Forelimb muscle (tissue), 1 donor: ENCODE measurements at places on chromosomes 12 and 14. TPM values are rescaled to one million over a fixed set of nuclear protein-coding genes. Genes with fewer than 3 reads are reported as not detected.

DNA sequence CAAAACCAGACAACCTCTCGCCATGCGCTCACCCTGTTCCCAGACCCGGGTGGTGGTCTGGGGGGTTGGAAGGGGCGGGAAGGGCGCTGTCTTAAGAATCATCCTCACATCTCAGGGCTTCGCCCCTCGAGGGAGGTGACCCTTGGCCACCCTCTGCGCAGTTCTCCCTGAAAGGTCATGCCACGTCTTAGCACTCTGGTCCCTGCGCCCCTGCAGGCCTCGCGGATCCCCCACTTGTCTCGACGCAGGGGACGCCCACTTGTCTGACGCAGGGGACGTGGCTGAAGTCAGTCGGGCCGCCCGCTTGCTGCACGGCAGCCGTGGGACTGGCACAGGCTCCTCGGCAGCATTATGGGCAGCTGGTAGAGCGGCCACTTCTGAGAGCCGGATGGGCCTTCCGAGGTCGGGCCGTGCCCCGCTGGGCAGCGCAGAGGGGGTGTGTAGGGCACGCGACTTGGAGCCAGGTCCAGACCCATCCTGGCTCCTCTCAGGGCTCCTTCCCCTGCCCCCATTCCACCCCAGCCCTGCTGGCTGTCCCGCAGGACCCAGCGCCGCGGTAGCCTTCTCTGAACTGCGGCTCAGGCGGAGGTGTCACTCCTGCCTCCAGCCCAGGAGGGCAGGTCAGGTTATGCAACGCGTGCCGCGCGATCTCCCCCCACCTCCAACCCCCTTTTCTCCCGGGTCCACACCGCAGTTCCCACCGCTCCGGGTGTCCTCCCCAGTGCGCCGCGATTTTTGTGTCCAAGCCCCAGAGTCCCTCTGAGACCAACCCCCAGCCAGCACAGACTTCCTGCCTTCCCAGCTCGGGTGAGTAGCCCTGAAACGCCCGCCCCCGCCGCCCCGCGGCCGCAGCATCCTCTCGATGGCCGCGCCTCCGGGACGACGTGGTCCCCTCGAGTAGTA lies 40.9 kb upstream of the CAPRIN2 start:
- no peak for DNase-seq

DNA sequence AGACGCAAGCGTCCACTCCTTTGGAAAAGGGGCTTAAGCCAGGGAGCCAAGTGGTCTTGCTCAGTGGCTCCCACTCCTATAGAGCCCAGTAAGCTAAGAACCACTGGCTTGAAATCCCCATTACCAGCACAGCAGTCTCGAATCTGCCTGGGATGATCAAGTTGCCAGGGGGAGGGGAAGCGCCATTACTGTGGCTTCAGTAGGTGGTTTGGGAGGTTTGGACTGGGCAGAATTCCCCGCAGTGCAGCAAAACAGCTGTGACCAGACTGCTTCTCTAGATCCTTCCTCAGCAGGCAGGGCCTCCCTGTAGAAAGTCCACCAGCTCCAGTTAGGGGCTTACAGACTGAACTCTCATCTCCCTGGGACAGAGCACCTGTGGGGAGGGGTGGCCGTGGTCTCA lies 115.4 kb downstream of the TMEM117 start:
- DNase-seq: no peak

- DNase-seq: no peak
Observed at GRCh38 chr12:90216020-90216552, 507.4 kb upstream of the ATP2B1 start.

DNA sequence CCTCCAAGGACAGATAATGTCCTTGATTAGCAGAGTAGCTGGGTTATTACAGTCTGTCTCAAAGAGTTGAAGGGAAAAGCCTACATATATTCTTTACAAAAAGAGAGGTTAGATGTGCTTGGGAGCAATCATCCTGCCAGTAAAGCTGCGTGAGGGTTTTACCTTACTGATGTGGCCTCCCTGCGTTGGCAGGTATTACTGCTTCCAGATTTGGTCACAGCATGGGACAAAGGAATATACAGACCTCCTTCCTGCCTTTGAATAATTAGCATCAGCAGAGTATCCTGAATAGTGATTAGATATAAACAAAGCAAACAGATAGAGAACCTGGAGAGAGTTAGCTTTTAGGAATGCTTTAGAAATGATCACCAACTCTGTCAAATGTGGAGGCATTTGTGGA lies 69.6 kb downstream of the TMTC2 start:
- DNase-seq: no peak

DNA sequence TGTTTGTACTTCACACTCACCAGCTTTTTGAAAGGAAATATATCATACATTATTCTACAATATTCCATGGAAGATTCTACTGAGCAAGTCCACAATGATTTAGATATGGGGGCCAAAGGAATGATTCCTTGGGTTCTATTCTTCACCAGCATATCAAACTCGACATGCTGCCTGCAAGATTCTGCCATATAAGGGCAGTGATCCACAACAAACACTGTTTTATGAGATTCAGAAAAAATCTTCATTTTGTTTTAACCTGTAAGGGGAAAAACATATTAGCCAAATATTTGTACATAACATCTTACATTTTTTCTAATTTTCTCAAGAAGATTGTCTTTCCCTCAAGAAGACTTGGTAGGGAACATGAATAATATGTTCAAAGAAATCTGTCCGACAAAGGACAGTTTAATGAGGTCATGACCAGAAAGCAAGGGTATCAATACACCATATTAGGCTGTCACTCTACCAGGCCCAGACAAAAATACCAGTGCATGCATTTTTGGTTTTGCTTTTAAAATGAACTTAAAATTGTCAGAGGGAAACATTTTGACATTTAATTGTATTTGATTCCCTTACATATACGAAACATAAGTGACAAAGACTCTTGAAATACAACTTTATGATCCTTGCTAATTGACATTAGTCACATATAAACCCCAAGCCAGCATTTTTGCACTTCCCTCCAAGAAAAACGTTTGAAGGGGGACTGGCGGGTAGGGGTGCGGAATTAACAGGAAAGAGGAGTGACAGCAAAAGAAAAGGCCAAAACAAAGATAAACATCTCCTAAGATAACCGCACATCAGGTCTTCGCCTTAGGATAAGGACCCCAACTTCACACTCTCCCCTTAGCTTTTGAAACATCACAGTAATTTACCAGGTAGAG lies 980 bp downstream of the INTS13 start:
- DNase-seq: no peak

DNA sequence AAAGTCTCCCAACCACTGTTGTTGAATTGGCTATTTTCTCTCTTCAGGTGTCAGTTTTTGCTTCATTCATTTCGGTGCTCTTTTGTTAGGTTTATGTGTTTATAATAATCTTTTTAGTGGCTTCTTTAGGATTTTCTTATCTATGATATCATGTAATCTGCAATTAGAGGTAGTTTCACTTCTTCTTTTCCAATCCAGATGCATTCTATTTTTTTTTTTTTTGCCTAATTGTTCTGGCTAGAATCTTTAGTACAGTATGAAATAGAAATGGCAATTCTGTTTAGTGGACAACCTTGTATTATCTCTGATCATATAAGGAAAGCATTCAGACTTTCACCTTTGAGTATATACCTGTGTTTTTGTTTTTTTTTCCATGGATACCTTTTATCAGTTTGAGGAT lies 17.4 kb downstream of the CNOT2 start:
- no peak for DNase-seq

- DNase-seq: no peak
Observed at GRCh38 chr12:31752450-31752849, 23.6 kb upstream of the AMN1 start.

DNA sequence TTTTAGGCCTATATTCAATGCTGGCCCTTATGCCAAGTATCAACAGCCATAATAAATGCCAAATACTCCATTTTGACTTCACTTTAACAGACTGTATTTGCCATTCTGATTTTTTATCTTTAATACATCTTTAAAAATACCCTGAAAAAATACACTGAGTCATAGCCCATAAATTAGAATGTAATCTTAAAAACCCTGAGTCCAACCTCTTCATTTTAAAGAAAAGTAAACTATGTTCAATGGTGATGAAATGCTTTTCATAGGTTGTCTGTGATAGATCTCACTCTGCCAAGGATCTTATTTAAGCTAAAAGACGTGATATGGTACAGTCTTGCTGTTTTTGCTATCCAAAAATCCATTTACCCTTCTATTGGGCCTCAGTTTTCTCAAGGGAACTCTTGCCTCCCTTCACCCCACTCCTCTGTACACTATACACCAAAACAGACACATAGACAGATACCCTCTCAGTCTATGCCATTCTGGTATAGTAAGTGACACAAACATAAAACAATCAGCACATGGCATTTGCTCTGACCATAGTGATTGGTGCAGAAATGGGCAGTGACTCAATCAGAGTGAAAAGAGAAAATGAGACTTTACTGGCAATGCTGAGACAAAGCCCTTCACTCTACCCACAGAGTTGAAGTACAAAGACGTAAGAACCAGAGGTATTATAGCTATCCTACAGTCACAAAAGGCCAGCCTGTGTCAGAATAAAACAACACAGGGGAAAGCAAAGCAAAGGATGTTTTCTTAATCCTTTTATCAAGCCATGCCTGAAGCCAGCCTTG lies 49.1 kb downstream of the BTG1 start:
- no peak for DNase-seq

DNA sequence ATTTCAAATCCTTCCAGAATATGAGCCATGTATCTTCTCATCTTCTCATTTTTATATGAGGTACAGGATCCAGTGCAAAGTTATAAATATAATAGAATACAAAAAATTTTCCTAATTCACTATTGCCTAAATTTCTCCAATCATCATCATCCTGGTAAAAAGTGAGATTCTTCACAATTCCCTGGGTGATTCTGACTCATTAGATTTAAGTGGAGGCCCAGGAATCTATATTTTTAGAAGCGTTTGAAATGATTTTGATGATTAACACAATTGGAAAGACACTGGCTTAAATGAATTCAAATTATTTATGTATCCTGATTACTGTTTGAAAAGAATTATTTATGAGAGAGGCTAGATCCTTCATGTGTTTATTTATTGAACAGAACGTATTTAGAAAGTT lies 380.3 kb upstream of the PDE3A start:
- no peak for DNase-seq

Gene PLA2G1B
- not detected for polyA plus RNA-seq

Gene GLIPR1
- polyA plus RNA-seq: 10.3 TPM

Gene YEATS4
- polyA plus RNA-seq: 13.2 TPM

Gene RNASE2
- polyA plus RNA-seq: 0.66 TPM

Gene SIX6
- polyA plus RNA-seq: 0.08 TPM
